ENCODE measurements at places on chromosomes 5 and 9. TPM values are rescaled to one million over a fixed set of nuclear protein-coding genes. Genes with fewer than 3 reads are reported as not detected.
A peak's percentile ranks its signal among the peaks of the same experiment; 100 is the strongest.

Gene C9orf153
- not detected for total RNA-seq

GRCh38 chr9:104745852-104746251 lies 1.6 kb upstream of the NIPSNAP3A start:
- DNase-seq, result no peak

GRCh38 chr5:170523142-170523551 lies 19.3 kb downstream of the KCNIP1 start:
- DNase-seq, result no peak

DNA sequence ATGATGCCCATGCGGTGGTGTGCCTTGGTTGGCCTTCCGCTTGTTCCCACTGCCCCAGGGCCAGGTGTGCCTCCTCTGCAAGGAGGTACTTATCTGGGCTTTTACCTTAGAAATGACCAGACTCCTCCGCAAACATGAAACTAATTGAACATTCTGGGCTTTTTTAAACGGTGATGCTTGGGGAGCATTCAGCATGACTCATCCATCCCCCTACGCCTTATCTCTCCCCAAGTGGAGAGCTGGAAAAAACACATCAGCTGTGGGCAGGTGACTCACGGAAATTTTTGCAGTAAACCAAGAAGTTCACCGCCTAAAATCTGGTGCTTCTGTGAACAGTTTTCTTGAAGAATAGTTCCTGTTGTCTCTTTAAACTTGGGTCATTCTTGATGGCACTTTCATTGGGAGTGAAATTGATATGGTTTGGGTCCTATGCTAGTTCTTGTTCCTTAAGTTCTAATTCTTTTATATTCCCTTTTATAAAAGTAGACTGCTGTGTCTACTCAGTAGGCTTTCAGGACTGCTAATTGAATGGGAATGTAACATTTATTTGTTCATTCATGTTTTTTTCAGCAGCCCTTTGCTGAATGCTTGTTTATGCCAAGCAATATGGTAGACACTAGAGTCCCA lies 39.6 kb downstream of the SFXN1 start:
- no peak for DNase-seq

DNA sequence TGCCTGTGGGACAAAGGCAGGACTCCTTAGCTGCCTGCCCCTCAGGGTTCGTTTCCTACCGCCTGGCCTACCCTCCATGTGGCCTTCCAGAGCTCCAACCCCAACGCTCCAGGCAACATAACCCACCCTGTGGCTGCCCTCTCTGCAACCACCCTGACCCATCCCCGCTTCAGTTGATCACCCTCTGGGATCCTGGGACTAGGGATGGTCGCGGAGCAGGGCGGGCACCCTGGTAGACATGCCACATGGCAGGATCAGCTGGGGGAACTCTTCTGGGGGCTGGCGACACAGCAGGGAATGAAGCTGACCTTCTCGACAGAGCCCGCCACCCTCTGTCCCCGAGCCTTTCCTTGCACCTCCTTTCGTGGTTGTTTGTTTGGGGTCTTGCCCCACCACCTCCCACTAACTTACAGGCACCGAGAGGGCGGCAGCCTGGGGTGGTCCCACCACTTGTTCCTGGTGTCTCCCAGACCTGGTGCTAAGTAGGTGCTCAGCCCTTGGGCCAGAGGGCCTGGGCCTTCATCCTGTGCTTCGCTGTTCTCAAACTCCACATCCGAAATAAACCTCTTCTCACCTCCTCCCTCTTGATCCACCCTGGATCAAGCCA lies 243.1 kb downstream of the PBX3 start:
- DNase-seq, result peak; percentile 44
